CD4-positive, alpha-beta T cell (primary cell): ENCODE measurements at places on chromosomes 12 and 14.

DNA sequence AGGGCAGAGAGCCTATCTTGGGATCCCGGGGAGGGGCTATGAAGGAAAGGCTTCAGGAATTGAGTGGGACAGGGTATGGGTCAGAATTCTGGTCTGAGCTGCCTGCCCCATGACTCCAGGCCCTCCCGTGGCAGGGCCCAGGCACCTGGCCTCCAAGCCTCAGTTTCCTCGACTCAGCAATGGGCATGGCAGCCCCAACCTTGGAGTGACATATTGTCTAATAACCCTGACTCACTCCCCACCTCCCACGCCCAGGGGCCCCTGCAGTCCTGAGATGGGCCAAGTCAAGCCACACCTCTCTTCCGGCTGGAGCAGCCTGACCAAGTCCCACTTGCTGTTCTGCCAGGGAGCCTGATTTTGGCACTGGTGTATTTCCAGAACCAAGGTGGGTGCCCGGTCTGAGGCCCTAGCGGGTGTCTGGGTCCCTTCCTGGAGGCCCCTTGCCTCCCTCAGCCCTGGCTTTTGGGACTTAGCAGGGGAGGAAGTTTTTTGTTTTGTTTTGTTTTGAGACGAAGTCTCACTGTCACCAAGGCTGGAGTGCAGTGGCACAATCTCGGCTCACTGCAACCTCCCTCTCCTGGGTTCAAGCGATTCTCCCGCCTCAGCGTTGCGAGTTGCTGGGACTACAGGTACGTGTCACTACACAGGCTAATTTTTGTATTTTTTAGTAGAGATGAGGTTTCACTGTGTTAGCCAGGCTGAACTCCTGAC is 40.3 kb upstream of the RCOR1 start:
- no peak overlapping the region for H3K4me3 ChIP-seq
- H3K27me3 ChIP-seq: peaks cover under 1% of the 10 kb centered on the region
- no peaks in the 10 kb centered on the region for H3K36me3 ChIP-seq

DNA sequence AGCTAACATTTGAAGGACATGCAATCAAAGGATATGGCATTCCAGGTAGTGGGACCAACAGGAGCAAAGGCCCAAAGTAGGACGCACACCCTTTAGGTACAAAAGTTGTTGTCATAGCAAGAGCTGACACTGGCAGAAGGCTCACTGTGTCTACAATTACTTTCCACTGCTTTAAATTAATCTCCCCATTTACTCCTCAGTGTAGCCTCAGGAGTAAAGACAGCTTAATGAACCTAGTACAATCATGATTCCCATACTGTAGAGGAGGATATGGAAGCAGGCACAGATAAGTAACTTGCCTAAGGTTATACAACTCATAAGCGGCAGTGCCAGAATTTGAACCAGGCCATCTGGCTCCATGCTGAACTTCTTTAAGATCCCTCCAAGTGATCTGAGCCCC is 212.9 kb upstream of the SFSWAP start:
- DNase-seq: no peak
- H3K4me1 ChIP-seq: no peaks in the 10 kb centered on the region

GRCh38 chr12:109098183-109098604 is 797 bp downstream of the UNG start:
- peak overlapping the region; percentile 92 for H3K4me3 ChIP-seq
- H3K36me3 ChIP-seq: peaks cover 14% of the 10 kb centered on the region
- peaks cover 39% of the 10 kb centered on the region for H3K4me1 ChIP-seq
- DNase-seq: peak; percentile 51

GRCh38 chr12:115960868-115961802 is 316.4 kb downstream of the MED13L start:
- H3K36me3 ChIP-seq: peaks cover 71% of the 10 kb centered on the region
- H3K27ac ChIP-seq: no peak overlapping the region
- H3K27me3 ChIP-seq: no peaks in the 10 kb centered on the region
- no peak overlapping the region for H3K4me3 ChIP-seq

DNA sequence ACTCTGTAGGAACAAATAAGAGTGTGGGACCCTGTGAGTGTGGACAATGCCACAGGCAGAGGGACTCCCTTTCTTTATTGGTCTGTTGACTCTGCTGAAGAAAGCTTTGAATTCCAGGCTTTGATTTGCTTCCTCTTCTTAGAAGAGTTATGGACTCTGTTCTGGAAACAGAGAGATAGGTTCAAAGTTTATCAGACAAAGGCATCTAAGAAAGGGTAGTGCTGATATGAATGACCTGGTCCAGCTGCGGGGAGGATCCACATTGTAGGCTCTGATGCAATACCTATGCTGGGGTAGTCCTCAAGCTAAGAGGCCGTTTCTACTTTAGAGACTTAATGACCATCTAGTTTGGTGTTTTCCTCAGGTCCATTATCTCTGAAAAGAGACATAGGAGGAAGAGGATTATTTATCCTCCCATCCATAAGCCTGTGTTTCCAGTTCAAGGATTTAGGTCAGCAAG is 10.7 kb upstream of the IKZF4 start:
- no peaks in the 10 kb centered on the region for H3K36me3 ChIP-seq
- no peak for DNase-seq
- H3K27me3 ChIP-seq: no peaks in the 10 kb centered on the region
- H3K4me3 ChIP-seq: no peak overlapping the region
- peaks cover 22% of the 10 kb centered on the region for H3K4me1 ChIP-seq

- no peaks in the 10 kb centered on the region for H3K27me3 ChIP-seq
- H3K4me1 ChIP-seq: peaks cover 6% of the 10 kb centered on the region
- peaks cover 34% of the 10 kb centered on the region for H3K36me3 ChIP-seq
- DNase-seq: no peak
- no peak overlapping the region for H3K27ac ChIP-seq
- H3K4me3 ChIP-seq: no peak overlapping the region
Observed at GRCh38 chr14:91154851-91155625, 41.2 kb downstream of the DGLUCY start.

DNA sequence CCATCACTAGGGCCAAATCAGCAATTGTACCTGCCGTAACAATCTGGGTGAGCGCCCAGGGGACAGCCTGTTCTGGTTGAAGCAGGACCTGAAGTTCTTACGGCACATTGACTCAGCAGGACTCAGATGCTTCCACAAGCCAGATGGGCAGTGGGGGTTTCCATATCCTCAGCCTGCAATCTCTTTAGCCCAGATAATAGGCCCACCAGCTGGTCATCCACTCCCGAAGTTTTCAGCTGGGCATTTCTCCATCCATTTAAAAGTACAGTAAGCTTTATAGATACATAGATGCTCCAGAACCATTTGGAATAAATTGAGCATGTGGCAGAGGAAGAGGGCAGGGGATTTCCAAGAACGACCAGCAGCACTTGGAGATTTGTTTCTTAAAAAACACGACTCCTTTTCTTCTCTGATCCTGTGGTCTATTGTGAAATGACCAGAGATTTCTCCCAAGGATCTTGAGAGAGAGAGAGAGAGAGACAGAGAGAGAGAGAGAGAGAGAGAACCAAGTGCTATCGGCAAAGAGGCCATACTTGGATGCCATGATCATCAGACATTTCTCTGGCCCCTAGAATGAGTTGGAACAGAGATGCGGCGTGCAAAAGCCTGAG is 74.8 kb upstream of the PLXNC1 start:
- H3K4me1 ChIP-seq: peaks cover 13% of the 10 kb centered on the region
- no peak overlapping the region for H3K4me3 ChIP-seq
- H3K27me3 ChIP-seq: no peaks in the 10 kb centered on the region
- H3K27ac ChIP-seq: no peak overlapping the region
- H3K36me3 ChIP-seq: no peaks in the 10 kb centered on the region
